ENCODE measurements at places on chromosomes 16 and 17.
A peak's percentile ranks its signal among the peaks of the same experiment; 100 is the strongest.

- no peak for DNase-seq
Observed at GRCh38 chr17:74855323-74855722, 4.4 kb downstream of the GRIN2C start.

DNA sequence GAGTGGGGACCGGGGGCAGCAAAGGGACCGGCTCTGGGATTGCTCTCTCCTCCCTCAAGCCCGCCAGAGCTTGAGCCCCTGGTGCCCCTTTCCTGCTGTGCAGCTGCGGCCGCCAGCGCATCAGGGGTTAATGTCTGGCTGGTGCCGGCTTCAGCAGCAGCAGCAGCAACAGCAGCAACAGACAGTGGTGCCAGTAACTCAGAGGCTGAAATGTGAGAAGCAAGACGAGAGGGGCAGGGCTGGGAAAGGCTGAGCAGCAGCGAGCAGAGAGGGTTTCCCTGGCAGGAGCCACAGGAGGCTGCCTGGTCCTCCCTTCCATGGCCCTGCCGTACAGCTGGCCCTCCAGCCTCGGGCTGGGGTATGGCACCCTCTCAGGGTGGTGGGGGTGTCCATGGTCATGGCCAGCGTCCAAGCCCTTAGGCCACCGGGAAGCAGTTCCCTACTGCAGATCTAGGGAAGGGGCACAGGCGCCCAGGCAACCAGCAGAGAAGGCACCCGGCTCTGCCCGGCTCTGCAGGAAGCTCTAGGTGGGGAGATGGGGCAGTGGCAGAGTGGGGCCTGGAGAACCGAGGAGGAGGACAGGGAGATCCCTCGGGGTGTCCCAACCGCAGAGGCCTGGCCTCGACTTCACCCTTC, 21.1 kb upstream of the TFAP4 start:
- DNase-seq, result peak; percentile 70

DNA sequence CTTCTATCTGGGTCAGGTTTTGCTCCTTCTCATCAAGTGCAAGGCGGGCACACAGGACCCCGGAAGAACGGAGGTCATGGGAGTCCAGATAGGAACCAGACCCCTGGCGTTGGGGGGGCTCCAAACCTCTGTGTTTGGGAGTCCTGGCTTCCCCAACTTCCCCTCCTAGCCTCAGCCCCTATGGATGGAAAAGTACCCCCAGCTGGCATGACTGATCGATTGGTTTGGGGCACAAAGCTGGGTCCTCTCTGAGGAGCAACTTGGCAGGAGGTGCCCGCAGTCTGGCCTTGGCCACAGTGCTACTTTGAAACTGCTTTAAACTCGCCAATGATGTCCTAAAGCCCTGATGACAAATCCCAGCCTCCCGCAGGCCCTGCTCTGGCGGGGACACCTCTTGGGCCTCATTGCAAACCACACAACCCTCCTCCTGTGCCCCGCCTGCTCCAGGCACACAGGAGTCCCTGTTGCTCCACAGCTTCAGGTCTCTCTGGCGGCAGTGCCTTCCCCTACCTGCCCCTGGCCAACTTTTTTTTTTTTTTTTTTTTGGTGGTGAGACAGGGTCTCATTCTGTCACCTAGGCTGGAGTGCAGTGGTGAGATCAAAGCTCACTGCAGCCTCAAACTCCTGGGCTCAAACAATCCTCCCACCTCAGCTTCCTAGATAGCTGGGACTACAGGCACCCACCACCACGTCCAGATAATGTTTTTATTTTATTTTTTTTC, 38.0 kb upstream of the SNN start:
- DNase-seq, result no peak

DNA sequence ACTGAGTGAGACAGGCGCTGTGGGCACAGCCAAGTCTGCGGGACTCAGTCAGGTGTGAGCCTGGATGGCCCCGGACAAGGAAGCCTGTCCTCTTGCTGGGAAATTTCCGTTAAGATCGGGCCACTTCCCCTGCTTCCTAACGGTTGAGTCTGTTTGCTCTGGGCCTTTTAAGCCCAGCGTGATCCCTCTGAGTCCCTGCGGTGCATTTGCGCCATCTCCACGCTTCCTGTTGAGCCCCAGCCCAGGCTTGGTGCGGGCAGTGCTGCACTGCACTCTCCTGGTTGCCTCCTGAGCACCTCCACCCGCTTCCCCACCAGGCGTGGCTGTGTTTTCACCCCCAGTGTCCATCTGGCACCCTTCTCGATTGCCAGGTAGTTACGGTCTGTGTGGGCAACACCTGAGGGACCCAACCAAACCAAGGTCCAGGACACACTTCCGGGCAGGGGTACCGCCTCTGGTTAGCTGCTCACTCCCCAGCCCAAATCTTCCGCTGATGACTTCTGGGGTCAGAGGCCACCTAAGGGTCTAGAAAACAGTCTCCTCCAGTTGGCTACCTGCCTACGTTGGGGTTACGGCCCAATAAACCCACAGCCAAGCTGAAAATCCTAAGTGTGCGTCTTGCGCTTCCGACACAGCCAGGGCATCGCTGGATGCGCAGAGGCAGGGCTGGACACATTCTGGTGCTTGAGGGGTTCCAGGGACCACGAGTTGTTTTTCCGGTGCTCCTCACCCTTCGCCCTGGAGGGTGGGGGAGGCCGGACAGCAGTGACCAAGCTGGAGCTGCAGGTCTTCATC, 1.4 kb upstream of the SLC25A10 start:
- DNase-seq, result no peak

DNA sequence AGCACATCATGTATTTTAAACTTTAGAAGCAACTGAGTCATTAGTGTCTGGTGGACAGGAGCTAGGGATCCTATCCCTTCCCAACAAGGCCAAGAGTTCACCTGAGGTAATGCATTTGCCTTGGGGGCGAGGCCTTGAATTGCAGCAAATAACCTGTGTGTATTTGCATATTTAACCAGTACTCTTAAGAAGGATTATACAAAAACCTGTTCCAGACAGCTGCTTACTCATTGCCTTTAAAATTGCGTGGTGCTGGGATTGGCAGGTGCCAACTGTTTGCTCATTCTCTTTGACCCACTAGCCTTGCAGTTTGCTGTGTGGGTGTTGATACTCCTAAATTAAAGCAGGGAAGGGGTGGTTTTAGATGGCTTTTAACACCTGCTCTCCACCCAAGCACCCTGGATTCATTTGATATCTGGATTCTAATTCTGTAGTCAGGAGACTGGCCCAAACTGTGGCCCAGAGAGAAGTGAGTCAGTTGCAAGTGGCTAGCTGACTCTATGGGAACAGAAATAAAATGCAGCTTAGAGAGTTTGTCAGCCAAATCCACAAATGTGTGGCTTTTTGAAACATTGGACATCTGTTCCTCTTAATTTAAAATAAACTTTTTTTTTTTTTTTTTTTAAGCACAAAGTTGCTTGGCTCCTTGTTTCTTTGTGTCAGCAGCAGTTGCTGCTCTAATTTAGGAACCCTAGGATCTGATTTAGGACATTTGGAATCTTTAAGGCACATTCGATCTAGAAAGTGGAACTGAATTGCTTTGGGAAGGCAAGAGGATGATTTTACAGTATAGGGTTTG, 46.9 kb downstream of the TUBD1 start:
- DNase-seq, result peak; percentile 87

GRCh38 chr16:9118170-9118569, 26.7 kb downstream of the HAPSTR1 start:
- DNase-seq, result no peak

- no peak for DNase-seq
Observed at GRCh38 chr16:68786685-68787418, 49.8 kb downstream of the CDH1 start.

- no peak for DNase-seq
Observed at GRCh38 chr17:65457183-65457582, 104.3 kb downstream of the AXIN2 start.

GRCh38 chr16:68049449-68049848, 26.4 kb downstream of the DUS2 start:
- DNase-seq, result no peak

GRCh38 chr17:76565728-76566612, 19.7 kb downstream of the ST6GALNAC2 start:
- DNase-seq, result no peak

DNA sequence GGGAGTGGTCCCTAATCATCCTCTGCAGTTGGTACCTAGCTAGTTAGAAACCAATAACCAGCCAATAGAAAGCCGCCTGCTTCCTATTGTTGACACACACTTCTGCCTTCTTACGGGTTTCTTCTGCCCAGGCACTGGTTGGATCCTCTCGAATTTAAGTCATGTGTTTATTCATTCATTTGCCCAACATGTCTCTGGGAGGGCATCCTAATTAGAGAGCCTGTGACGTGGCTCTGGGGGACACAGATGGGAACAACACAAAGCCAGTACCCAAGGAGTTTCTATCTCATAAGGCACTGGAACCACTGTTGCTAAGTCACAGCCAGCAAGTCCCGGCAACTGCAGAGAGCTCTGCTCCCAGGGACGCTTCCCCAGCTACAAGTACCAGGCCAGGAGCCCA, 300.7 kb upstream of the TNRC6C start:
- no peak for DNase-seq

DNA sequence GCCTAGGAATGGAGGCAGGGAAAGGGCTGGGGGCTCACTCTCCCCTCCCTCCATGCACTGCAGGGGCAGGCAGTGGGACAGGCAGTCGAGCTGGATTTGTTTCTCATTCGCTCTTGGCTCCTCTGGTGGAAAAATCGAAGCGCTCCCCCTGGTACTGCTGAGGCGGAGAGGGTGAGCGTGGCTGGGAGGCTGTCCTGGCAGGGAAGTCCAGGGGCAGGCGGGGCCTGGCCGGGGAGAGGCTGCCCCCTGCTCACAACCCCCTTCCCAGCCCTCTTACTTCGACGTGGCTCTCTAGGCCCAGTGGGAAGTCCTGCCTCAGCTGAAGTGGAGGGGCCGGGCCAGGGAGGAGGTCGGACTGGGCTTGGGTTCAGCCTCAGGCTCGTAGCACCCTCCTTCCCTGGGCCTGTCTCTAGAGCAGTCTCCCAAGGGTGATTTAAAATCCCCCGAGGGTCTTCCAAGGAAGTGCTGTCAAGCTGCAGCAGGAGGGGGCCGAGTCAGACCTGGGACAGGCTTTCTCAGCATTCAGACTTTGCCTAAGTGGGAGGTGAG, 16.5 kb upstream of the TMEM92 start:
- DNase-seq, result no peak

DNA sequence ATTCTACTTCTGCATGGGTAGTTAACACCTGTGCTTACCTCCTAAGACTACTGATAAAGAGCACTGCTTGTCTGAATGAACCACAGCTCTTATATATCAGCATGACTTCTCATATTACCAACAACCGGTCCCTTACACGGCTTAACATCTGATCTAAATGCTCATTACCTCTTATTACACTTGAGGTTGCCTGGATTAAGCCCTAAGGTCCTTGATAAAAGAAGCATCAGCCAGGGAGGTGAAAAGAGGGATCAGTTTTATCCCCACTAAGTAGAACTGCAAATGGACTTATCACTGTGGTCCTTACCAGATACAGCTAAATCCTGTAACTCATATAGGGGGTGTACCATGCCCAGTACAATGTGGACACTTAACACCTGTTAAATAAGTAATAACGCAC, 8.2 kb upstream of the RSKR start:
- DNase-seq, result no peak

DNA sequence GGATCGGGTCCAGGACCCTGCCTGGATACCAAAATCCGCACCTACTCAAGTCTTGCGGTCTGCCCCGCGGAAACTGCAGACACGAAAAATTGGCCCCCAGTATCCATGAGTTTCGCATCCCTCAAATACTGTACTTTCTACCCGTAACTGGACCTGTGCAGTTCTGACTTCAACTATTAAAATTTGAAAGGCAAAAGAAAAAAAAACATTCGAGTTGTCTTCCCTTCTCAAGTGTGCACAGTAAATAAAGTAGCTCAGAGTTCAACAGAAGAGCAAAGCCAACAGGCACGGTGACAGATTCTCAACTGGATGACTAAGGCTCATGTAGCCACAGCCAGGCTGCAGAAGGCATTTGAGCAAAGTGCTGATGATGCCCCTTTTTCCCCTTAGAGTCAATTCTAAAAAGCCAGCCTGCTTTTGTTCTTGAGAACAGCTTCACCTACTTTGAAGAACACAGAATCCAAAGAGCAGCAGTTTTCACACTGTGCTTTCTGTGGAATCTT, 32.5 kb downstream of the MARF1 start:
- no peak for DNase-seq

- no peak for DNase-seq
Observed at GRCh38 chr17:36861531-36861930, 75.7 kb upstream of the LHX1 start.

DNA sequence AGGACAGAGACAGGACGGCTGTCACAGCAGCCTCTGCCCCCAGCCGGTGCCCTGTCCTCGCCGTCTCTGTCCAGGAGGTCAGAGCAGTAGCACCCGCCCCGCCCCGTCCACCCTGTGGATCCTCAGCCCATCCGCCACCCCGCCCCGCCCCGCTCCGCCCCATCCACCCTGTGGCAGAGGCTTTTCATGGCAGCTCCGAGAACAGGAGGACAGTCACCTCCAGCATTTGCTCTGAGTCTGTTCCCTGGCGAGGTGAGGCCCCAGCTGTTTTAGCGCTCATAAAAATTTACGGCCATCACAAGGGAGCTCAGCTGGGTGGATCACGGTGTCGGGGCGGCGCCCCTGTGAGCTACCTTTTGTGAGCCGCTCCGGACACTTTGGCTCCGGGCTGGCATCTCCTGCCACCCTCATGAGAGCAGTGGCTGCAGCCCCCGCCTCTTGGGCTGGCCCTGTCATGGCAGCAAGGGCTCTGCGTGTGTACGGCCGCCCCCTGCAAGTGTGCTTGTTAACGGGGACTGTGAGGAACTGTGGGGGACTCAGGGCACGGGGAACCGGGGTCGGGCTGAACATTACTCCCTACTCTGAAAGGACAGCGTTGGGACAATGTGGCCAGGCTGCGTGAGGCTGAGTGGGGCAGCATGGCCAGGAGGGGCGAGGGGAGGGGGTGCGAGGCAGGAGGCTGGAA, 32.3 kb upstream of the GNG13 start:
- DNase-seq, result no peak

GRCh38 chr17:37737081-37737480, 7.8 kb downstream of the HNF1B start:
- DNase-seq, result no peak

- DNase-seq, result no peak
Observed at GRCh38 chr16:14514967-14515366, 115.1 kb downstream of the PARN start.

GRCh38 chr16:69861292-69862030, 89.7 kb upstream of the CLEC18A start:
- no peak for DNase-seq

DNA sequence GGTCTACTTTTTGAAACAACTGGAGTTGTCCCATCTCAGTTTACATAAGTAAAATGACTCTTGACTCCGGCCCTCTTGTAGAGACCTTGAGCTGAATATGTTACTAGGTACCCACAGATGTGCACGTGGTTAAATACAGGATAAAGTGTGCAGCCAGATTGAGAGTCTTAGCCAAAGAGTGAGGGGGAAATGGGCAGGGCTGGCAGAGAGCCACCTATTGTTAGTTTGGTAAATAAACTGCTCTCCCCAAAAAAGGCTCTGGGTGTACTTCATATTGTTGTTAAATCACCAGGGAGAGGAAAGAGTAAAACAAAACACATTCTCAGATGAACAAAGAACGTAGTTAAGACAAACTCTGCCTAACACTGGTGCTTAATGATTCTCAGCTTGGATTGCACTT, 20.3 kb downstream of the G6PC1 start:
- DNase-seq, result no peak

DNA sequence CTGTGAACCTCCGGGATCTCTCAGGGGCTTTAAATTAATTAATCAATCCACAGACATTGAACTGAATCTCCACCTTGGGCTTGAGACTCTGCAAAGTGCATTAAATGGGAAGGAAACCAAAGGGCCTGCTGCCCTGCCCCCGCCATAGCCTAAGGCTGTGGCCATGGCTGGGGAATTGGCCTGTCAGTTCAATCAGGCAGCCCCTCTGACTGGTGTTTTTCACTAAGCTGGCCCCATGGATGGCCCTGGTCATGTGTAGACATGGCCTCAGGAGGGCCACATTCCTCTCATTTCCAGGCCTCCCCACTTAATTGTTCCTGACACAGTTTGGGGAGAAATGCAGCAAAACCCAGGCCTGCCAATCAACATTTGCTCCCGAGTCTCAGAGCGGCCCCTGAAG, 499.8 kb downstream of the WWOX start:
- no peak for DNase-seq

All from RWPE2 (cell line).